ENCODE measurements at places on chromosomes 1 and 21. TPM values are rescaled to one million over a fixed set of nuclear protein-coding genes. Genes with fewer than 3 reads are reported as not detected.

Gene FAM177B
- total RNA-seq: 0.60 TPM

Gene GJA4
- total RNA-seq: not detected

DNA sequence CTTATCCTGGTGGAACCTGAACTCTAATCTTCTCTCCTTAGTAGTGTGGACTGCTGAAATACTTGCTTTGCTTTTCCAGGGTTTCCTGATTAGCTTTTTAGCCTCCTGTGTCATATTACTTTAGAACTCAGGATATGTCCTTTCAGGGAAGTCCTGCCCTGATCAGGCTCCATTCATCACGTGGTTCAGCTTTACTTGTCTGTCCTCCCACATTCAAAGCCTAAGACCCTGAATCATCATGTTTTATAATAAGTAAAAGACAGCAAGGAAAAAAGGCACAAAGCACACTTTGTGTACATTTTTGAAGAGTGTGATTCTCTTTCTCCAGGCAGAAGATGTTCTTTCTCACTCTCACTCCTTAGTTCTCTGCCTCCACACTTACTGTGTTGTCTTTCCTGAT is 70.6 kb downstream of the PATJ start:
- DNase-seq: no peak

DNA sequence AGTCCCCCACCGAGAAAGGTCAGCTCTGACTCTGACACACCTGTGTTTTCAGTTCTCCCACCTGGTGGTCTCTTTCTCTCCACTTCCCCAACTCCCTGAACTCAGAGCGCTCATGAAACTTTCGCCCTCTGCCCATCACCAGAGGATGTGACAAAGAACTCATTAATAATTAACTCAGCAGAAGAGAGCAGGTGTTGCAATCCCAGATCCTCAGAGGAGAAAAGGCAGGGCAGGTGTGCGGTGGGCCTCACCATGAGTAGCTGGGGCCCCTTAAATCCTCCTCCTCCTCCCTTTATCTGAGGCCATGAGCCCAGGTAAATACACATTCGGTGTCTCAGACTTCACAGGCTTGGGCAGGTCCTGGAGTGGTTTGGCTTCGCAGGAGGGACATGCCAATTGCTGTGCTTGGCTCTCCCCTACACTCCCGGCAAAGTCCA is 1.7 kb upstream of the LAMB3 start:
- no peak for DNase-seq

- DNase-seq: no peak
Measured at GRCh38 chr1:29461115-29461739, 224.9 kb downstream of the PTPRU start.

Data from activated CD4-positive, alpha-beta T cell treated with anti-CD3 and anti-CD28 coated beads, Interleukin-2, amount 10 ng/mL, durations not matched to agents 7 days and 5 days (primary cell).